ENCODE measurements at places on chromosomes 13 and 19.

GRCh38 chr13:80237646-80238045, 103.3 kb downstream of the SPRY2 start:
- DNase-seq = no peak

- no peak for DNase-seq
Observed at GRCh38 chr13:93680329-93680728, 453.7 kb downstream of the GPC6 start.

DNA sequence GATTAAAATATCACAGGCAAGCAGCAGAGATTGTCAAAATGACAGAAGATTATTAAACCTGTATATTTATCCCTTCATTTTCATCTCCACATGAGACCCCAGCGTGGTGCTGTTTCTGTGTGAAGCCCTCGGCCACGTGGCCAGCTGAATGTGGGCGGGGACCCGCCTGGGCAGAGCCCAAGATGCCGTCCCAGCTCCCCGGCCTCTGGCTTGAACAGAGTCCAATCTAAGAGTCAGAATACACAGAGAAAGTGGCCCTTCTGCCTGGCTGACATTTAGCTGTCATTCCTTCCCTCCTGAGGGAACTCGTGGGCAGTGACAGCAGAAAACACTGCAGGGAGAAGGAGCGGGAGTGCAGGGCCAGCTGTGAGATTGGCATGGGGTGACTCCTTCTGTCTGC, 34.9 kb upstream of the UQCRFS1 start:
- DNase-seq = no peak

DNA sequence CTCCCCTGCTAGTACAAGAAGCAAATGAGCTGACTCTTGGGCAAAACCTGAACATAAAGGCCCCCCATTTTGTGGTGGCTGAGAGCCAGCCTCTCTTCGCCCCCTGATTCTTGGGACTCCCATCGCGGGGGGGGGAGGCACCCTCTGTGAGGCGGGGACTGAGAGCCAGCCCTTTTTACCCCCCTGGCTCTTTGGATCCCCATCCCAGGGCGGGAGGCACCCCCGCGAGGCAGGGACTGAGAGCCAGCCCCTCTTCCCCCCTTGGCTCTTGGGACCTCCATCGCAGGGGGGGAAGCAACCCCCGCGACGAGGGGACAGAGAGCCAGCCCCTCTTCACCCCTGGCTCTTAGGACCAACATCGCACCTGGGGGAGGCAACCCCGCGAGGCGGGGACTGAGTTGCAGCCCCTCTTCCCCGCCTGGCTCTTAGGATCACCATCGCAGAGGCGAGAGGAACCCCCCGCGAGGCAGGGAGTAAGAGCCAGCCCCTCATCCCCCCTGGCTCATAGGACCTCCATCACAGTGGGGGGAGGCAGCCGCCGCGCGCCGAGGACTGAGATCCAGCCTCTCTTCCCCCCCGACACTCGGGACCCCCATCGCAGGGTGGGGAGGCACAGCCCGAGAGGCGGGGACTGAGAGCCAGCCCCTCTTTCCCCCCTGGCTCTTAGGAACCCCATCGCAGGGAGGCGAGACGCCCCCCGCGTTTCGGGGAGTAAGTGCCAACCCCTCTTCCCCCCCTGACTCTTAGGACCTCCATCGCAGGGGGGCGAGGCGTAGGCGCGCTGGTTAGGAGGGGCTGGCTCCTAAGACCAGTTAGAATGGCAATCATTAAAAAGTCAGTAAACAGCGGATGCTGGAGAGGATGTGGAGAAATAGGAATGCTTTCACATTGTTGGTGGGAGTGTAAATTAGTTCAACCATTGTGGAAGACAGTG, 2428.4 kb upstream of the PCDH20 start:
- no peak for DNase-seq

DNA sequence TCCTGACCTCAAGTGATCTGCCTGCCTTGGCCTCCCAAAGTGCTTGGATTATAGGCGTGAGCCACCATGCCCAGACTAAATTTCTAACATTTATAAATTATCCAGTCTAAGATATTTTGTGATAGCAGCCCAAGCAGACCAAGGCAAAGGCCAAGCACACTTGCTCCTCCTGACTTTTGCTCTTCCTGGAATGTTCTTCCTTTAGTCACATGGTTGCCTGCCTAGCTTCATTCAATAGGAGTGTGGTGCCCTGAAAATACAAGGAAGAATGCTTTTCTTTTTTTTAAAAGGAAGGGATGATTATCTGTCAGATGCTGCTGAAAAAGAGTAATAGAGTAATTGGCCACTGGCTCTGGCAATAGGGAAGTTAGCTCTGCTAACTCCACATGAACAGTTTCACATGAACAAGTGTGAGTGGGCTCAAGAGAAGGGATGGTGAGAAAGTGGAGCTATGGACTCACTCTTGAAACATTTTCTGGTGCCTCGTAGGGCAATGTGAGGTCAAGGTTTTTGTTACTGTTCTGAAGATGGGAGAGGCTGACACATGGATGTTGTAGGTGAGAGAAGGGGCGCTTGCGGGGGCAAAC, 47.1 kb downstream of the USPL1 start:
- no peak for DNase-seq

DNA sequence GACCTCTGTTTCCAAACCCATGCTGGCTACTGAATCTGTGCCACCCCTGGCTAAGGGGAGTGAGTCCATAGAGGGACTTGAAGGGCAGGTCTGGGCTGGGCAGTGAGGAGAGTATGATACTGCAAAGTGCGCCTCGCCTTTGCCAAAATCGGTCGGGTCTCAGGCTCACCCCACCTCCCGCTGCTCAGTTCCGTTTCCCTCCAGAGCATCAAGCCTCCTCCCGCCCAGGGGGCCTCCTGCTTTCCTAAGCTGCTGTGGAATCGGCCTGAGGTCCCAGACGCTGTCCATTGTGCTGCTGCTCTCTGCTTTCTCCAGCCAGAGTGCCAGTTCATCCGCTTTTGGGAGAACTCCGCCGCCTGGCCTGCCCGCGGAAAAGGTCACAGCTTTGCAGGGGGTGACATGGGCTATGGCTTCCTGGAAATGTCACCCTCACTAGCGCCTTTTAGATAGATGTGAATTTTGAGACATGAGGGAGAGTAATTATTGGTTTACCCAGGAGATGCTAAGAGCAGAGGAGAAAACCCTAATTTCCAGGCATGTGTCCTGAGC, 1418.4 kb downstream of the UQCRFS1 start:
- DNase-seq = peak; percentile 6

DNA sequence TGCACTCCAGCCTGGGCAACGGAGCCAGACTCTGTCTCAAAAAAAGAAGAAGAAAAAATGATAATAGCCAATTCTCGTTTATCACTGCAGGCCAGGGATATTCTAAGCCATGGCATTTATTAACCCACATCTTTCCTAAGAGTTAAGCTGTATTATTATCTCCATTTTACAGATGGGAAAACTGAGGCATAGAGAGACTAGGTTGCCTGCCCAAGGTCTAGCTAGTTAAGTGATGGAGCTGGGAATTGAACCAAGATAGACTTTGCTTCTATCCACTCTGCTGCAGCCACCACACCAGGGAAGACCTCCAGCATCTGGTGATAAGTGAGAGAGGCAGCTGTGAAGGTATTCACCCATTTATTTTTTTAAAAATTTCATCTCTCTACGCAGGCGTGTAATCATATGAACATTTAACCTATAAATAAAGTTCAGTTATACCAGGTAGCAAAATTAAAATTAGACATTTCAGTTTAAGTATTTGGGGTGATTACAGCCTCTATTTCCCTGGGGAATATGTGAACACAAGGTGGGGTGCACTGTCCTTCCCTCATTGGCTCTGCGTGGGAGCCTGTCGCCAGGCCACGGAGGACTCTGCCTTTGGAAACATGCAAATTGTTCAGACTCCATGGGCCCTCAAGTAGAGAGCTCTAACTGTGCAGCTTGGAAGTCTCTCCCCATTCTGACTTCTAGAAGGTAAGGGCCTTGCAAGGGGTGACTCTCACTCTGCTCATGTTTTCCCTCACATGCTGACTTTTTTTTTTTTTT, 157.8 kb downstream of the SIPA1L3 start:
- no peak for DNase-seq

DNA sequence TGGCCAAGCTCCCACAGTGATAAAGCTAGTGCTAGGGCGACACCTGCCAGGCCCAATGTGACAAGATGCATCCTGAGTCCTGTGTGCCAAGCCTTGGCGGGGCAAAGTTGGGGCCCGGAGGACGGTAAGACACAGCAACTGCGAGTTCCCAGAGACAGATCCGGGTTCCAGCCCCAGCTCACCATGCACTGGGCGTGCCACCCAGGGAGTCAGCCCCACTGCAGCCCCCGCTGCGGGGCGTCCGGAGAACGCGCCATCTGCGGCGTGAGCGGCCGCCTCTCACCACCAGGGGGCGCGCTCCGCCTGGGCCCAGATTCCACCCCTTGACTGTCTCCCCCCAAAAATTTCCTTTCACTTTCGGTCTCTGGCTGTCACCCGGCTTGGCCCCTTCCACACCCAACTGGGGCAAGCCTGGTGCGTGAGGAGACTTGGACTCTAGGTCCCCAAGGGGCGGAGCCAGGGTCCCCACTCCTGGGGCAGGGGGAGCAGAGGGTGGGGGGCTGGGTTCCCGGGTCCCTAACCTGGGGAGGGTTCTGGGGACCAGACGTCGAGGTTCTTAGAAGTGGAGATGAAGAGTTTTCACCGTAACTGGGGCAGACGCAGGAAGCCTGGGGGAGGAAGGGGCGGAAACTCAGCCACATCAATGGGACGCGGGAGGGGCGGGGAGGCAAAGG, at the start of gene FLT3LG:
Gene FLT3LG (plus strand): TSS at position 348 of the 674 bp plus-strand sequence. CDS start 425 bp downstream, outside the sequence.
- DNase-seq = no peak

GRCh38 chr13:45206340-45206739, 5.5 kb upstream of the KCTD4 start:
- DNase-seq = no peak

DNA sequence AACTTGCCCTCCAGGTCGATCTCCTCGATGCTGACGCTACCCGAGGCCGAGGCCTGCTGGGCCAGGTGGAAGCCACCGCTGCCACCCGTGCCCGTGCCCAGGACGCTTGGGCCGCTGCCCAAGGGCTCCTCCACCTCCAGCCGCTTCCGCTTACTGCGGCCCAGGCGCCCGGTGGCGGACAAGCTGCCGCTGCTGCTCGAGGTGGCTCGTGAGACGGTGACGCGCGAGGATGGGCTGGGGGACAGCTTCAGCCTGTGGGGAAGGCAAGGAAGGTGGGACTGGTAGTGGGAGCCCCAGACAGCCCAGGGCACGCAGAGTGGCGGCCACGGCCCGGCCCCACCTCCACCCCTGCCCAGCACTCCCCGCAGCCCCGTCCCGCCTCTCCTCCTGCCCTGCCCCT, 6.5 kb upstream of the TIMM13 start:
- DNase-seq = no peak

DNA sequence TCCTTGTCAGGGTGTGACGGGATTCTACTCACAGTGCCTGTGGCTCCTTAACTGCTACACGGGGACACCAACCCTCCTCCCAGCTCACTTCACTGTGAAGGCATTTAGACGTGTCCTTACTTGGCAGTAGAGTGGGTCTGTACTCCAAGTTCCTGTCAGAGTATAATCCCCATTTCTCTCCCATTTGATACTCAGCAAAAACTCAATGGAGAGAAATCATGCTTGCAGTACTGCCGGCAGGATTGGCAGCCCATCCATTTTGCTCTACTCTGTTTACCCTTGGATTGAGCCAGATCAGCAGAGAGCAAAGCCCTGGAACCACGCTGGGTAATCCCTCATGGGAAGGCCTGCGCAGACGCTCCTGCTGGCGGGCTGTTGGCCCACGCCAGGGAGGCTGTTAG, 28.9 kb downstream of the ARL11 start:
- no peak for DNase-seq

GRCh38 chr19:37980419-37981170, 73.6 kb downstream of the SIPA1L3 start:
- peak; percentile 51 for DNase-seq

- peak; percentile 75 for DNase-seq
Observed at GRCh38 chr19:49421039-49421877, 2.0 kb downstream of the PTH2 start.

- no peak for DNase-seq
Observed at GRCh38 chr19:40610396-40611064, 9.4 kb downstream of the LTBP4 start.

GRCh38 chr13:32829676-32830335, 186.4 kb upstream of the KL start:
- no peak for DNase-seq

GRCh38 chr13:92221916-92222315, 823.5 kb downstream of the GPC5 start:
- no peak for DNase-seq

DNA sequence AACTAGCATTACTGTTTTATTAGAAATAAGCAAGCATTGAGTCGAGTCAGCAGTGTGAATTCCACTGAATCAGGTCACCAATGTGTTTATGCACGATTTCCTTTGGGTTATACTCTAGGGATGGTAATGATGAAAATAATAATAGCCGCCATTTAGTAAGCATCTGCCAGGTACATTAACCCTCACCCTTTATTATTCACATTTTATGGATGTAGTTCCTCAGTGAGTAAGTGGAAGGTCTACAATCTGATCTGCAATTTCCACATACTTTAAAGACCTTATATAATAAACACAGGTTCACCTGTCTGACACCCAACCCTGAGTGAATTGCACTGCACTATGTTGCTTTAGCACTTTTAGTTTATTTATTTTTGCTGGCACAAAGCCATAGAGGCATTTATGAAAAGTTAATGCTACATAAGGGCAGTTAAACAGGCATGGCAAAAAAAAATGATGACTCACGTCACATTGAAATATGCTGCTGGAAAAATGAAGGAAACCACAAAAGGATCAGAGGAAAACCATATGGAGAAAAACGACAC, 122.4 kb downstream of the TRPC4 start:
- no peak for DNase-seq

DNA sequence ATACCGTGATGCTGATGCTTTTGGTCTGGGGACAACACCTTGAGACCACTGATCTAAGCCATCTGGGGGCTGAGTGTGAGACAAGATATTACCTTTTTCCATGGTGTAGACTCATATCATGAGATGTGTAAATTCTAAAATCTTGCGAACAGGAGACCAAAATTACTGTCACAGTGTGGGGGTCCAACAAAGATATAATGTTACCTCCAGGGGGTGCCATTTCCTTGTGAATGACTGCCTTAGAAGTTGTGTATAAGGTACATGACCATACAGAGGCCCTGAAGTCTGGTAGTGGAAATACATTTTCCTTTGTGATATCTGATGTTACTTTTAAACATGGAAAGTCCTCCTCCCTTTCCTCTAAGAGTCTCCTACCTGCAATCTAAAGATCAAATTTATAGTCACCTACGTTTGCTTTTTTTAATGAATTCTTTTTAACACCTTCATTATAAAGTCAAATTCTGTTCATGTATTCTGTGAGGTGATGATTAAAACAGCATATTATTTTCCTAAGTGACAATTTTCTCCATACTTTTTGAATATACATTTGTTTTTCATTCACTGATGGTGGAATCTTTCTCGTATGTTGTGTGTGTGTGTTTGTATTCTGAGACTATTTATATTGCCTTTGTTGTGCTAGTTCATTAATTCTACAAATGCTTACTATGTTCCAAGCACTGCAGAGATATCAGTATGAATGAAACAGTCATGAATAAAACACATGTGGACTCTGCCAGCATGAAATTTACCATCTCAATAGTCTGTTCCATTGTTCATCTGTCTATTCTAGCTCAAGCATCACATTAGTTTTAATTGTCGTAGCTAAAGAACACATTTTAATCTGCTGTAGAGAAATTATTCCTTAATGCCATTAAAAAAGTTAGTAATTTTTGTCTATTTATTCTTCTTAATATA, 113.7 kb downstream of the RFC3 start:
- peak; percentile 21 for DNase-seq

GRCh38 chr13:53028637-53029203, at the start of gene OLFM4:
OLFM4 (plus strand) TSS chr13:53028813; CDS start chr13:53028837, 24 bp downstream.
- no peak for DNase-seq

- DNase-seq = no peak
Observed at GRCh38 chr19:42250666-42251531, 4.0 kb downstream of the ERF start.

GRCh38 chr19:41195675-41196497, 2.9 kb downstream of the CYP2S1 start:
- DNase-seq = no peak

GRCh38 chr19:28535352-28535775, 677.6 kb downstream of the UQCRFS1 start:
- no peak for DNase-seq
